ENCODE measurements at places on chromosomes 11 and 22.

- DNase-seq = peak; percentile 58
Measured at GRCh38 chr11:64571410-64572091, 19.5 kb upstream of the SLC22A12 start.

GRCh38 chr22:42248995-42249394, 21.5 kb downstream of the TCF20 start:
- DNase-seq = no peak

DNA sequence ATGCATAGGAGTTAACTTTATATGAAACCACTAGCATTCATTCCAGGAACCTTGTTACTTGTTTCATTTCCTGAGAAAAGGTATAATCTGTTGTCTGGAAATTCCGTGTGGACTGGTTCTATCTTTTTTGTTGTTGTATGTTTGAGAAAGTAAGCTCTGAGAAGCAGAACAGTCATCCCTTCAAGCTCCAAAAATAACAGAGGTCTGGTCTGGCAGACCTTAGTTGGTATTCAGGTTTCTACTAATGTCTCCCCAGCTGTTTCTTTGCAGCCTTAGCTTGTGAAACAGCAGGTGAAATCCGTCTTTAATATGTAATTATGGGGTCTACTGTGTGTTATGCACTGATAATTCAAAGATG, 2.4 kb downstream of the RNF121 start:
- peak; percentile 12 for DNase-seq

- DNase-seq = peak; percentile 74
Measured at GRCh38 chr22:31230871-31231621, 18.9 kb downstream of the LIMK2 start.

DNA sequence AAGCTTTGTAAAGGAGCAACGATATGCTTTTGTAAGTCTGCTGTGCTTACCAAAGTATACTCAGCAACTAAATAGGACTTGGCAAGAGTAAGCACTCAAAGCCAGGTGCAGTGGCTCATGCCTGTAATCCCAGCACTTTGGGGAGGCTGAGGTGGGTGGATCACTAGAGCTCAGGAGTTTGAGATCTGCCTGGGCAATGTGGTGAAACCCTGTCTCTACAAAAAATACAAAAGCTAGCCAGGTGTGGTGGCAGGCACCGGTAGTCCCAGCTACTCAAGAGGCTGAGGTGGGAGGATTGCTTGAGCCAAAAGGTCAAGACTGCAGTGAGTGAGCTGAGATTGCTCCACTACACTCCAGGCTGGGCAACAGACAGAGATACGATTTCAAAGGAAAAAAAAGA, 67.5 kb downstream of the PAK1 start:
- no peak for DNase-seq

DNA sequence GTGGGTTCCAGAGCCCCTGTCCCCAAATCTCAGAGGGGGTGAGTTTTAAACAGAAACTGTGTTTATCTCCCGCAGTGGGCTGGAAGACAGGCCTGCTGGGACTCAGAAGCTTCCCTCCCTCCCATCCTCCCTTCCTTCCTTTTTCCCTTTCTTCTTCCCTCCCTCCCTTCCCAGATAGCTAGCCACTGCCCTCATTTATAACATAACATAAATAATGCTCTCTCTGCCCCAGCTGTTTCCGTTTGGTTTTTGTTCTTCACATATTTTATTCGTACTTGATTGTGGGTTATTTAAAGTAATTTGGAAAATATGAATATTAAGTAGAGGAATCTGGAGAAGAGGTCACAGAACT, 140.9 kb downstream of the TEAD1 start:
- no peak for DNase-seq

- DNase-seq = peak; percentile 96
Measured at GRCh38 chr11:72773291-72773690, 20.6 kb downstream of the STARD10 start.

DNA sequence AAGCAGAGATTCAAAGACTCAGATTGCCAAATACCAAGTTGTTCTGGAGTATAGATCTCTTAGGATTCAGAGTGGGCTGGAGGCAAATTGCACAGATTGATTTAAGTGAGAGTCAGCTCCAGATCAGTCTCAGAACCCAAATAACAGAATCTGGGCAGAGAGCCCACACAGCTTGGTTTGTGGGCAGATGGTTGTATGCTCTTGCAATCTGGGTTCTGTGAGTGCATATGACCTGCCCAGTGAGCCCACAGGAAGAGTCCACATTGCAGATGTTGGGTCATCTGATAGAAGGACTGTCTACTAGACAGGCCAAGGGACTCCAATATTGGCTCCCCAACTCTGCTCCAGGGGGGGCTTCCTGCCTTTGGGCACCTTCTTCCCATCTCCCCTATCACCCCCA, 65.9 kb downstream of the ADAMTS15 start:
- DNase-seq = peak; percentile 56

DNA sequence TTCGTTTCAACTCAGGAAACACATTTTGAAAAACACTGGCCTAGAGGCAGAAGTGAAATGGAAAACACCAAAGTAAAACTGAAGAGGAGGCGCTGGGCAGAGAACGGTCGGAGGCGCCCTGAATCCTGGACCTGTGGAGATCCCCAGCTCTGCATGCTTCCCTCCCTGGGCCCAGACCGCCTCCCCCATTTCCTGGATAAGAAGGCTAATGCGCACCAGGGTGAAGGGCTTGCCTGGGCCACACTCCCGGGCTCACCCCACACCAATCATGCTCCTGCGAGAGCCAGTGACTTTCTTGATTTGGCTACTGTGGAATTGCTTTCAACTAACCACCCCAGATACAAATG, 167.1 kb downstream of the CRYBB2 start:
- no peak for DNase-seq

DNA sequence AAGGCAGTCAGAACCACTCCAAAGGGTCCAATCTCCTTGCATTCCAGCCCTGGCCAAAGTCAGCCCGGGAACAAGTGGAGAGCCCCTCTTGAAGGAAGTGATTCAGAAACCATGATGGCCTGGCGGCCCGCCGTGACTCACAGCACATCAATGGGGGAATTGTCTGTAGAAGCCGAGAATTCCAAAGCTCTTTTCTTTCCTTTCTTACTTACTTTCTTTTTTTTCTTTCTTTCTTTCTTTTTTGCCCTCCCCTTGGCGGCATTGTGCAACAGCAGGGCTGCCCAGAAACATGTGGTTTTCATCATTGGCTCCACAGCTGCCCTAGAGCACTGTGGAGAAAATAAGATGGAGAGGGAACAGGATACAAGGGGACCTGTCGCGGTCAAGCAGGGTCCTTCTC, 140.2 kb upstream of the TIMP3 start:
- peak; percentile 94 for DNase-seq

GRCh38 chr11:66861038-66861773, 4.3 kb downstream of the LRFN4 start:
- no peak for DNase-seq

DNA sequence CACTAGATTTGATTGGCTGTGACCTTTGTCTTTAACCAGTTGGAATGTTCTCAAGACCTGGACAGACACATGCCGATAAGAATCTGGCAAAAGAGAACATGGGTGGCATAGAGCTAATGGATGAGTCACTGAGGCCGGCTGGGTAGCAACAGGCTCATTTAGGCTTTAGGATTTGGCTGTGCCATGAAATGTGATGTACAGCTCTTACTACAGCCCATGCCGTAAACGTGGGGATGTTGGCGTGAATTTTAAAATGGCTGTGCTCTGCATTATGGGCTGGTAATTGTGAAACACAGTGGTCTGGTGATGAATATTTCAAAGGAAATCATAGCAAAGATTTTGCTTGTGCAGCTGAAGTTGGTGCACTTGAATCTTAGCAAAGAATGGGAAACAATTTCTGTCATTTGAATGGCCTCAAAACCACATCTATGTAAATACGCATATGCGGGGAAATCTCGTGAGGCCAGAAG, 332.4 kb downstream of the TBC1D22A start:
- DNase-seq = peak; percentile 17

DNA sequence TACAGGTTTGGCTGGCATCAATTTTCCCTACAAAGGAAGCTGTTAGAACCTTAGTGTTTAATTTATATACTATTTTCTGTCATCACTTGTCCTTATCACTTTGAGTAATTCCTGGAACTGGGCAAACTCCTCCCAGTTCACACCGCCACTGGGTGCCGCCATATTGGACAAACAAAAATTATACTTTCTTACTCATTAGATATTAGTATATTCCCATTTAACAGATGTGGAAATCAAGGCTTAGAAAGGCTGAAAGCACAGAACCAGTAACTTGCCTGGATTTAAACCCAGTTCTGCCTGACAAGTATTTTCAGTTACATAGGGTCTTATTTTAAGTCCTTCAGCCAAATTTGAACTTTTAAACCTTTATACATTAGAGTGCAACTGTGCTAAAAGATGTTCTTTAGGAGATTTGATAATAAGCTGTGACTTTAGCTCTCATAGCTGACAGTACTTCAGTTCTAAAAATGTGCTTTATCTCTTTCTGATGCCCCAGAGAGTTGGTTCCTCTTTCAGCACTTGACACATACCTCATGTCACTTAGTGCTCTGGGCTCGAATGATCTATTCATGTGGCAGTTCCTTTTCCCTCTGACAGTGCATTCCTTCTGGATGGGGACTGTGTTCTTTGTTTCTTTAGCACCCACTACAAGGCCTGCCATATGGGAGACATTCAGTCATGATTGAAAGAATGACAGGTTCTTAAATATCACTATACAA, 25.4 kb downstream of the COA4 start:
- DNase-seq = no peak

- peak; percentile 29 for DNase-seq
Measured at GRCh38 chr22:39312410-39312809, 7.0 kb downstream of the RPL3 start.

GRCh38 chr11:77085652-77086051, 17.0 kb upstream of the OMP start:
- no peak for DNase-seq

DNA sequence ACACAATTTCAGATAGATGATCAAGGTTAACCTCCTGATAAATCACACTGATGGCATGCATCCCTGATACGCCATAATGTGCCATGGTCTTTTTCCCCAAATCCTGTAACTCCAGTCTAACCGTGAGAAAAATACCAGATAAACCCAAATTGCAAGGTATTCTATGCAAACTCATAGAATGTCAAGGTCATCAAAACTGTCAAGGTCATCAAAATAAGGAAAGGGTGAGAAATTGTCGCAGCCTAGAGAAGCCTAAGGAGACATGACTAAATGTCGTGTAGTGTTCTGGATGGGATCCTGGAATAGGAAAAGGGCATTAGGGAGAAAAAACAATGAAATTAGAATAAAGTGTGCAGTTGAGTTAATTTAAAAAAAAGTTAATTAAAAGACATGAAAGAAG, 4.7 kb downstream of the TTC12 start:
- no peak for DNase-seq

DNA sequence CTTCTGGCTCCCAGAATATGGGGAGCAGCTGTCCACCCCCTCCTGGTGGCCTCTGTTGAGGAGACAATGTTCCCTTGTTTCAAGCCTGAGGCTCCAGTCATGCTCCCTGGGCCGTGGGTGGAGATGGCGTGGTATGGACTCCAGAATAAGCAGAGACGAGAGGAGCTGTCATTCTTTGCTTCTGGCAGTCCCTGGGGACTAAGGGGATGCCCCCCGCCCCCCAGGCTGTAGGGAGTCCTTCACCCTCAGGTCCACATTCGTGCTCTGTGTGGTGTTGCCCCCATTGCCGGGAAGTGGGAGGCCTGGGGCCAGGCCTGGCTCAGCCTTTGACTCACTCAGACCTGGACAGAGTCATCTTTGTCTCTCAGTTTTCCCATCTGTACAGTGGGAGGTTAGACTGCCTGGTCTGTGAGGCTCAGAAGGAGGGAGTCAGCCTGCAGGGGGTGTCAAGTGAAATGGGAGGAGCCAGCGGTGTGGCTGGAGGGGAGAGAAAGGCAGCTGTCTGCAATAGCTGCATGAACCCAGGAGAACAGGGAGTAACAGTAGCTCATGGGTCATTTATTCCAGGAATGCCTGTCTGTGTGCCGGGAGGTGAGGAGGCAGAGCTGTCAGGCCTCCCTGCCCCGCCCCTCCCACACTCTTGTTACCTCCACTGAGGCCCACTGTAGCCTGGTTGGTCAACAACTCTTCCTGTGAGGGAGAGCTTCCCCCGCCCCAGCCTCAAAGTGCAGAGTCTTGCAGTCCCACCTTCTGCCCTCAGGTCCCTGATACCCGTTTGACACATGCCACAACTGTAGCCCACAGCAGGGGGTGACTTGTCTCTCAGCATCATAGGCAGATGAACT, 6.3 kb downstream of the ARHGEF17 start:
- DNase-seq = peak; percentile 63

DNA sequence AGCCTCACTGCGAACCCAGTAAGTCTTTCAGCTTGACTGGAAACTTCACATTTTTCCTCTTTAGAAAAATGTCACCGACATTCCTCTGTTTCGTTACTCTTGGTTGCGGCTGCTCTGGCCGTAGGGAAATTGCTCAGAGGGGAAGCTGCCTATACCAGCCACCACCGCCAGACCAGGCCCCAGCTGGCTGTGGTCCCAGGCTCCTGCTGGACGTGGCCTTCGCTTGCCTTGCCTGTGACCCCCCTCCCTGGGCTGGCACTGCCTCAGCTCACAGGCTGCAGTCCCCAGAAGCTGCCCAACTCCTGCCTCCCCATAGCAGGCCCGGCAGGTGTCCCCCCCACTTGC, 197.8 kb downstream of the MN1 start:
- no peak for DNase-seq

GRCh38 chr11:122743949-122744348, 88.4 kb downstream of the UBASH3B start:
- no peak for DNase-seq
